Vein endothelial cell (primary cell): ENCODE measurements at places on chromosomes 2 and 18. TPM values are rescaled to one million over a fixed set of nuclear protein-coding genes. Genes with fewer than 3 reads are reported as not detected.

SLC4A5 gene
- 0.65 and 1.1 TPM in 2 replicates for total RNA-seq

SERPINB13 gene
- not detected in 2 replicates for total RNA-seq

TMEFF2 gene
- total RNA-seq = under 0.01 TPM in 1 of 2 replicates, not detected in the other

LRRTM1 gene
- total RNA-seq = not detected in 2 replicates

ESCO1 gene
- 11.4 and 15.1 TPM in 2 replicates for total RNA-seq

MLPH gene
- 1.1 TPM in 1 of 2 replicates, not detected in the other for total RNA-seq

PSMA8 gene
- total RNA-seq = not detected in 2 replicates

GREB1 gene
- total RNA-seq = 0.19 and 0.33 TPM in 2 replicates

ANKRD30BL gene
- not detected in 2 replicates for total RNA-seq
